Smooth muscle cell of the brain vasculature (primary cell): ENCODE measurements at places on chromosomes 11 and 22.

DNA sequence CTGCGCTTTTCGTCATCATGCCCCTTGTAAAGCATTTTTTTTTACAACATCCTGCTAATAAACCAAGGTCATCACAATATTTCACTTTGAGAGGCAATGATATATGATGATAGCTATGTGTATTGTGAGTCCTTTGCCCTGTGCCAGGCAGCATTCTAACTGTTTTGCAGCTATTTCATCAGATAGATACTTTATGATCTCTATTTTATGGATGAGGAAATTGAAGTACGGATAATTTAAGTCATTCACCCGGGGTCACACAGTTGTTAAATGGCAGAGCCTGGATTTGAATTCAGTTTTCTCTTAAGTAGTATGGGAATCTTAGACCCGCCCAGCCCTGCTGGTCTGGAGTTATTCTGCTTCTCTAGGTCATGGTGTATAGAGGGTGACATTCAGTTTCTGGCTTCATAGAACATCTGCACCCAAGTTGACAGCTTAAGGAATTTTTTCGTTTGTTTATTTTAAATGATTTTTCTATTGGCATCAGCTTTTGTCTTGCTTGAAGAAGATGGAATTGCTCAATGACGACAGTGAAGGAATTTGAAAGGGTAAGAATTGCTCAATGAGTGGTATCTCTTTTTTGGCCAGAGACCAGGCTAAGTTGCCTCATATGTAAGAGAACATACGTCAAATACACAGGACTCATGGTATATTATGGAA is 926 bp downstream of the PRR5L start:
- no peak for DNase-seq

DNA sequence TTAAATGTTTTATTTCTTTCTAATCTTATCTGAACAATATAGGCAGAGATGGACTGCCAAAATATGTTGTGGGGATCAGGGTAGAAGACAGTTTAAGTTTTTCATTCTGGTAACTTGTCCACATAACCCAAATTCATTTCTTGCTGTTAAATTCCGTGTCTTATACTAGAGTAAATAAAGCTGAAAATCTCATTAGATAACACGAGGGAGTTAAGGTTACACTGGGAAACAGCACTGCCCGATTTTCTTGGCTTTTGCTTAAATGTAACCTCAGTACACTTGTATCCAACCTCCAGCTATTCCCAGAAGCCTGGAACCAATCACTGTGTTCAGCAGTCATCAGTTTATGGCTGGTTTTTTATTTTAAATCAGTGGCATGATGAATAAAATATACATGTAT is 48.2 kb downstream of the MICAL3 start:
- no peak for DNase-seq

- DNase-seq: no peak
These were observed 11.5 kb upstream of the TMPRSS13 start for GRCh38 chr11:117940736-117941135.

- DNase-seq: no peak
These were observed 5.3 kb upstream of the LRRC10B start for GRCh38 chr11:61503135-61503770.

GRCh38 chr22:39545386-39546365 is 13.1 kb upstream of the RPS19BP1 start:
- no peak for DNase-seq

GRCh38 chr11:86482692-86483091 is 108.0 kb downstream of the CCDC81 start:
- DNase-seq: no peak

- no peak for DNase-seq
These were observed 14.5 kb upstream of the P4HA3 start for GRCh38 chr11:74325649-74326645.

GRCh38 chr11:29914203-29914930 is 102.5 kb downstream of the KCNA4 start:
- no peak for DNase-seq

DNA sequence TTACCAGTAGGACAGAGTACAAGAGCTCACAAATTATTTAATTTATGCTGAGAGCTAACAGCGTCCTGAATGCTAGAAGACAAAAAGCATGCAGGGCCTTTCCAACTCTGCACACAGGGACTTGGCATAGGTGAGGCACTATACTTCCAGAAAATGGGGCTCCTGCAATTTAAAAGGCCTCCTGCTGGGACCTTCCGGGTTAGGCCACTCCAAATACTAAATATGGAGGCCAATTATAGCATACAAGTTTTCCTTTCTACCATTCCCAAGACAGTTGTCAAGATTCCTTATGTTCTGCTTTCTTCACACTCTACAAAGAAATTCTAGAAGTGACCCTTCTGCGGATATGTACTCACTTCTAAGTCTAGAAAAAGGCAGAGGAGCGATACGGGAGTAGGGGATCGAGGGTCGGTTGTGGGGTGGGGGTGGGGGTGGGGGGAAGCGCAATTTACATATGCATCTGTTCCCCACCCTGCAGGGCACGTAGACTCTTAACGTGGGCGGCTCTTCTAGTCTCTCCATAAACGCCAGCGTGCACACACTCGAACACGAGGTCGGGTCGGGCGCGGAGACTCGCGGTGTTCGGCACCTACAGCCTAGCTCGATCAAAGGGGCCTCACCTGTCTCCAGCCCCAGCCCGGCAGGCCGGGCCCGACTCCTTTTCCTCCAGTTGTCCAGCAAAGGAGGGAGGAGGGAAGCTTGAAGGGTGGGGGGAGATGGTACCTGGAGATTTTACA is 728 bp downstream of the DCUN1D5 start:
- no peak for DNase-seq

- DNase-seq: no peak
These were observed 9.6 kb upstream of the CBLIF start for GRCh38 chr11:59854871-59855270.

GRCh38 chr11:73525611-73526010 is 72.3 kb downstream of the FAM168A start:
- DNase-seq: no peak

DNA sequence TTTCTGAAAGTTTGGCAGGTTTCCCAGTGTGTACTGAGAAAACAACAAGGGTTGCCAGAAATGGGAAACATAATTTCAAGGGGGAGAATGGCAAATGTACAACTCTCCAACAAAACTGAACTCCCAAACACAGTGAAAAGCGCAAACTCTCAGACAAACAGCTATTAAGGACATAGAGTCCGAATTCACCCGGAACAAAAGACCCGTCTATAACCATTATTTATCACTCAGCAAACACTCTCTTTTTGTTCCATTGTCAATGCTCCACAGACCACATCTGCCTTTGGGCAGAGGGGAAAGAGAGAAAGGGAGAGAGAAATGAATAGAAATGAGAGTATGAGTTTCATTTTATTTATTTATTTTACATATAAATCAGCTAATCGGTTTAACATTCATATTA is 21.7 kb downstream of the KIRREL3 start:
- no peak for DNase-seq
